ENCODE measurements at places on chromosomes 1 and 21.

DNA sequence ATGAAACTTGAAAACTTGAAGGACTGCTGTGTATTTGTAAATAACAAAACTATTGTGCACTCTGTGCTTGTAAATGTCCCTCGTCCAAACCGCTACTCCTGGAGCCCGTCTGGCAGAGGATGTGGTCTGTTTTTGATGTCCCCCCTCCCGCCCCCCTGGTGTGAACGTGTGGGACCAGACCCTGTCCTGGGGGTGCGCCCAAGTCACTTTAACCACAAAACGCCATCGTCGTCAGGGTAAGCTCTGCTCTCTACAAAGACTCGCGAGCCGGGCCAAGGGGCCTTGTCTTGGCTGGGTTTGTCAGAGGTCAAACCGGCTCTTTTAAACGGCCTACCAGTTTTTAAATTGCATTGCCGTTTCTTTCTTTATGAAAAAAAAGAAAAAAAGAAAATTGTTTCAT, 87.4 kb upstream of the TMEM51 start:
- DNase-seq, result no peak

- DNase-seq, result no peak
Measured at GRCh38 chr1:117665556-117666270, 59.9 kb downstream of the TENT5C start.

DNA sequence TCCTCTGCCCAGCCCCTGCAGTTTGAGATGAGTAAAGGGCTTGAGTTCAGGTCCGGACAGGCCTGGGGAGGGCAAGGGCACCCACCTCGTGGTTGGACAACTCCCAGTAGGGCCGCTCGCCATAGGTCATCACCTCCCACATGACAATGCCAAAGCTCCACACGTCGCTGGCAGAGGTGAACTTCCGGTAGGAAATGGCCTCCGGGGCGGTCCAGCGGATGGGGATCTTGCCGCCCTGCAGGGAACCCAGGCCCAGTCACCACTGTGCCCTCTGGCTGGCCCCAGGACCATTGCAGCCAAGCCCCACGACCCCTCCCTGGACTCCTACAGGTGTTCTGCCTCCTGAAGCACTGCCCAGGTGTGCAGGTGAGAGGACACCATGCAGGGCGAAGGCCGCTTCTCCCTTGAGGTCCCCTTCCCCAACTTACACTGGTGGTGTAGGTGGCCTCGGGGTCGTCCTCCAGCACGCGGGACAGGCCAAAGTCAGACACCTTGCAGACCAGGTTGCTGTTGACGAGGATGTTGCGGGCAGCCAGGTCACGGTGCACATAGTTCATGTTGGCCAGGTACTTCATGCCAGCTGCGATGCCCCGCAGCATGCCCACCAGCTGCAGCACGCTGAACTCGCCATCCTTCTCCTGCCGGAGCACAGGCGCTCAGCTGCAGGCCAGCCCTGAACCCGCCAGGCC, 24.1 kb downstream of the EPHA2 start:
- DNase-seq, result no peak

GRCh38 chr1:67818725-67819301, 14.5 kb downstream of the GNG12 start:
- DNase-seq, result no peak

DNA sequence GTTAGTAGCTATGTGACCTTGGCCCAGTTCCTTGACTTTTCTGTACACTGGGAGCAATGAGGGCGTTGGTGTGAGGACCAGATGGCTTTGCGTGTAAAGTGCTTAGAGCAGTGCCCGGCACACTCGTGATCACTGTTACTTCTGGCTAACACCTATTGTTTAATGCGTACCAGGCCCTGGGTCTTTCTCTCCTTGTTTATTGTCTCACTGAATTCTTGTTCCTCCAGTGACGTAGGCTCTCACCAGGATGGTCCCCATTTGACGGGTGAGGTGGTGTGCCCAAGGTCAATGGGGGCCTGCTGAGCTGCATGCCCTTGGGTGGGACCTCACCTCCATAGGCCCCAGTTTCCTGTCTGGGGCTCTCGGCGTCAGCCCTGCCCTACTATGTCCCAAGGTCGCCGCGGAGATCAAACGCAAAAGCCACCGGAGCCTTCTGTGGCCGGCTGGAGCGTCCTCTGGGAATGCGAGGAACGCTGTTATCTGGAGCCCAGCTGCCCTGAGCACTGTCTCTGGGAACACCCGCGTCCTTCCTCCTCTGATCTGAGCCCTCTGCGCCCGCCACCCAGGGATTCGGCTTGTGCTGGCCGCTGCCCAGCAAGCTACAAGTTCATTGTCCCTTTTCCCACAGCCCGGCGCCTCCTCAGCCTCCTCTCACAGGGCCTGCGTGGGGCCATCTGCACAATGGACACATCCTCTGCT, 28.9 kb downstream of the ALPL start:
- DNase-seq, result no peak

- no peak for DNase-seq
Measured at GRCh38 chr1:60141743-60142142, 68.2 kb upstream of the C1orf87 start.

GRCh38 chr1:57926025-57926552, 502.2 kb upstream of the DAB1 start:
- no peak for DNase-seq

DNA sequence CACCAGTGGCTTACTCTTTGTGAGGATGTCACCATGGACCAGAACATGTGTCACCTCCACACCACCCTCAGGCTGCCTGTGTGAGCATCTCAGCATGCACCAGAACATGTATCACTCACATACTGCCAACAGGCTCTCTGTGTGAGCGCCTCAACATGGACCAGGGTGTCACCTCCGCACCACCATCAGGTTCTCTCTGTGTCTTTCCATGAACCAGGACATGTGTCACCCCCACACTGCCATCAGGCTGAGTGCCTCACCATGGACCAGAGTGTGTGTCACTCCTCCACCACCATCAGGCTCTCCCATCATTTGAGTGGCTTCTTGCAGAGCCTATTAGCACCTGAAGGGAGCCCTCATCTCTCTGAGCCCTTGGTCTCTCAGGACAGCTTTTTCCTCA, 125.2 kb downstream of the ZNF648 start:
- DNase-seq, result no peak

GRCh38 chr1:170864238-170864637, 71.1 kb upstream of the MROH9 start:
- DNase-seq, result no peak

DNA sequence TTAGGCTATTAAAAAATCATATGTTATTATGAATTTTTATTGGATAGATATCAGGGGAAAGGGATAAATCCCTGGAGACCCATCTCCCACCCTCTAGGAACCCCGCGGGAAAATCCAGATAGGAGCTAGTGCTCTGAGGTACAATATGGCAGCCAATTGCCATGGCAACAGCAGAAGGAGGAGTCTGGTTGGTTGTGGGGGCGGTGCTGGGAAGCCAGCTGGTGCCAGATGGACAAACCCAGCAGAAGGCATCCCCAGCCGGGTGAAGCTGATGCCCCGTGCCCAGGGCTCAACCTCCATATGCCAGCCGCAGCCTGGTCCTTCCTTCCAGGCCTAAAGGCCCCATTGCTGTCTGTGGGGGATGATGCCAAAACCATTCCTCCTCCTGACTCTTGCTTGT, 38.3 kb downstream of the RHBG start:
- no peak for DNase-seq

- DNase-seq, result no peak
Measured at GRCh38 chr1:183914891-183915290, 110.0 kb downstream of the RGL1 start.

GRCh38 chr1:14737561-14738094, 139.1 kb downstream of the KAZN start:
- DNase-seq, result no peak

- no peak for DNase-seq
Measured at GRCh38 chr1:245898581-245898980, 608.5 kb downstream of the SMYD3 start.

GRCh38 chr1:19130468-19130867, 79.6 kb downstream of the UBR4 start:
- DNase-seq, result no peak

- DNase-seq, result no peak
Measured at GRCh38 chr1:61746813-61747212, 4.5 kb downstream of the PATJ start.

DNA sequence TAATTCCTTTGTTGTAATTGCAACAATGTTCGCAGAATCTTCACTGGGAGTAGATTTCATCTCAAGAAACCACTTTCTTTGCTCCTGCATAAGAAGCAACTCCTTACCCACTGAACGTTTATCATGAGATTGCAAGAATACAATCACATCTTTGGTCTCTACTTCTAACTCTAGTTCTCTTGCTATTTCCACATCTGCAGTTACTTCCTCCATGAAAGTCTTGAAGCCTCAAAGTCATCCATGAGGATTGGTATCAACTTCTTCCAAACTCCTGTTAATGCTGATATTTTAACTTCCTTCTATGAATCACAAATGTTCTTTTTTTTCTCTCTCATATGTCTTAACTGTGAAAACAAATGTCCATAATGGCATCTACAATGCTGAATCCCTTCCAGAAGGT, 118.6 kb upstream of the RAB4A start:
- no peak for DNase-seq

Data from activated T-cell treated with anti-CD3 and anti-CD28 coated beads, Interleukin-2, amount 50 U/mL, for 1 hour (primary cell).